ENCODE measurements at places on chromosomes 11 and 22. TPM values are rescaled to one million over a fixed set of nuclear protein-coding genes. Genes with fewer than 3 reads are reported as not detected.

Gene ARVCF
- 12.0 TPM for total RNA-seq

Gene ANGPTL5
- total RNA-seq: not detected

GRCh38 chr11:1916132-1916985 lies 3.1 kb upstream of the TNNT3 start:
- no peak for DNase-seq

DNA sequence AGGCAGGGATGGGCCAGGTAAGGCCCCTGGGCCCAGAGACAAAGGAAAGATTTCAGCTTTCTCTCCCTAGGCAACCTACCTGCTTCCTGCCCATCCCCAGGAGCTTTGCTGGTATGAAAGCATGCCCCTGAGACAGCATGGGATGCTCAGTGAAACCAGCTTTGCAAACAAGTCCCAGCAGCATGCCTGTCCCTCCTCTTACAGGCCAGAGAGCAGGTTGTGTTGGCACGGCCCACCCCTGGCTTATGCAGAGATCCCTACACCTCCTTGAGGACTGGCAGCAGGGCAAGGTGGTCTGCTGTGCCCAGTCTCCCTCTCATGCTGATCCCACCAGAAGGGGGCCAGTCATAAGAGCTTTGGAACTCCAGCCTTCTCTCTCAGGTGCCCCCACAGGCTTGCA lies 3.1 kb downstream of the SCN4B start:
- no peak for DNase-seq

DNA sequence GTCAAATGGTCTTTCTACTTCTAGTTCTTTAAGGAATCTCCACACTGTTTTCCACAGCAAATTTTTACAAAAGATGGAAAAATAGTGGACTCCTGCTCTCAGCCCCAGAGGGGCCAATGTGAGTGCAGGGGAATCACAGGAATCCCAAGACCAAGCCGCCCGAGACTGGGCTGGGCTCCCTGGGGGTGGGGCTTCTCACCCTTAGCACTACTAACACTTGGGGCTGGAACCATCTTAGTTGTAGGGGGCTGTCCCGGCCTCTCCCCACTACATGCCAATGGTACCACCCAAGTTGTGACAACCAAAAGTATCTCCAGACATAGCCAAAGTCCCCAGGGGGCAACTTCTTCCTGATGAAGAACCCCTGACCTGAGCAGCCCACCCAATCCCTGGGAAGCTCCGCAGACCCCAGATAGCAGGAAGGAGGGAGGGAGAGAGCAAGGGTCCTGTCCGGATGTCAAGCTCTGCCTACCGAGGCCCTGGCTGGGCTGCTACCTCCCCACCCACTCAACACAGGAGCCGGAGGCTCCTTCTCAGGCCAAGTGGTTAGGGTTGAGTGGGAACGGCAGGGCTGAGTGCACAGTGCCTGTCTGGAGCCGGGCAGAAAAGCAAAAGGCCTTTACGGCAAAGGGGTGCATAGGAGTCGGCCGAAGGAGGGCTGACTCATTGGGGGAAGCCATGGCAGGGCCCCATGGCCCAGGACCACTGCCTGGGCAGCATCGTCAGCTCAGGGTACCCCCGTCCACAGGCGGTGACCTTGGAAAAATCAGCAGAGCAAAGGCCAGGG lies 122.5 kb upstream of the FGF3 start:
- no peak for DNase-seq

- DNase-seq: no peak
These were observed 46.9 kb downstream of the OR4D9 start for GRCh38 chr11:59558270-59558643.

Gene OR51I1
- total RNA-seq: not detected

- DNase-seq: no peak
These were observed 3.8 kb downstream of the AIP start for GRCh38 chr11:67486481-67487195.

GRCh38 chr22:36902143-36902926 lies 11.1 kb upstream of the CSF2RB start:
- no peak for DNase-seq

Gene SLC15A3
- 0.43 TPM for total RNA-seq

GRCh38 chr11:63610604-63611394 lies 3.4 kb downstream of the PLAAT3 start:
- DNase-seq: no peak
